Activated CD8-positive, alpha-beta memory T cell treated with anti-CD3 and anti-CD28 coated beads, Interleukin-2, amount 10 ng/mL, durations not matched to agents 7 days and 5 days (primary cell): ENCODE measurements at places on chromosomes 5 and 9. TPM values are rescaled to one million over a fixed set of nuclear protein-coding genes. Genes with fewer than 3 reads are reported as not detected.

Gene RNF183
- not detected for total RNA-seq

DNA sequence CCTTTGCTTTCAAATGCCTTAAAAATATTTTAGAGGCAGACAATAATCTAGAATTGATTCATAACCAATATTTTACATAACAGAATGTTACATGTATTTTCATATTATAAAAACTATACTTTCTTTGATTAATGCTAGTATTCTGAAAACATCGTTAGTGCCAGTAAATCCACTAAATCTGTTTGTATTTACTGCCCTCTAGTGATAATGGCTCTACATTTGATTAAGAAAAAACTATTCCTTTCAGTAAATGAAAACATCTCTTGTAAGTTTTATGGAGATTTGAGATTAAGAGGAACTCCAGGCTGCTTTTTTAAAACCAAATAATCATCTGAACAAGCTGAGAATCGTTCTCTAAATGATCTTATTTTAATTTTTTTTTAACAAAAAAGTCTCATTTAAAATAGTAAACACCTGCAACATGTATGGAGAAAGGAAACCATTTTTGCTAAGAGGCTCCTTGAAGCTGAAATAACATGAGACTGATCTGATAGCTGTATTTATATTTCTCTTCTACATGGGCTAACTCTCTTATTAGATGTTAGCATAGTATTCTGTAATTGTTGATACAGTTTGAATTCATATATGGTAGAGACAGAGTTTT, 424.7 kb downstream of the RAB3C start:
- DNase-seq, result no peak

DNA sequence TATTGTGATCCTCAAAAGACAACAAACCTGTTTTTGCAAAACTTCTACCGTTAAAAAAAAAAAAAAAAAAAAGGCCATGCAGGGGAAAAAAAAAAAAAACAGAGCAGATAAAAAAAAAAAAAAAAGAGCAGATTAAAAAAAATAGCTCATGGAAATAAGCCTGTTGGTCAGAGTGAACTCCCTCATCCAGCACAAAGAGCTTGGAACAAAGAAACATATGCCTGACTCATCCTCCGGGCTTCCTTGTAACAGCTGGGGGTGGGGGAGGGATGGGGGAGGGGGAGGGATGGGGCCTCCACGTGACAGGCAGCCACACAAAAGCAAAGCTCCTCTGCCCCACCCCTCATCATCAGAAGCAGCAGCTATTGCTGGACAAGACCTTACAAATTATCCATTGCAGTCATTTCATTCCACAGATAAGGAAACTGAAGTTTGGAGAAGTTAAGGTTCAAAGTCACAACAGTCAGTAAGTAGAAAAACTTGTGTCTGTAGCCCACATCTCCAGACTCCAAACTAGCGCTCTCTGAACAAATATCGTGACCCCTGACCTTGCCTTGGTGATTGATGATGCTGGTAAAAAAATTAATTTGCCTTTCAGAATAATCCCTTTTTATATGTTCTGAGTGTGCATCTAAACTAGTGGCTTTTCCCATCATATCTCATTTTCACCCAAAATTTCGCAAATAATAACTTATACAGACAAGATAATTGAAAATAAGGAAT, 38.9 kb downstream of the SLC35D2 start:
- DNase-seq, result no peak

GRCh38 chr9:114662081-114662989, 4.7 kb upstream of the TEX53 start:
- peak; percentile 76 for DNase-seq

- DNase-seq, result no peak
These were observed 39.3 kb upstream of the DAB2 start for GRCh38 chr5:39464088-39464487.
